ENCODE measurements at places on chromosomes 7 and 10. TPM values are rescaled to one million over a fixed set of nuclear protein-coding genes. Genes with fewer than 3 reads are reported as not detected.

CASP2 gene
- total RNA-seq: 11.1 TPM

DNA sequence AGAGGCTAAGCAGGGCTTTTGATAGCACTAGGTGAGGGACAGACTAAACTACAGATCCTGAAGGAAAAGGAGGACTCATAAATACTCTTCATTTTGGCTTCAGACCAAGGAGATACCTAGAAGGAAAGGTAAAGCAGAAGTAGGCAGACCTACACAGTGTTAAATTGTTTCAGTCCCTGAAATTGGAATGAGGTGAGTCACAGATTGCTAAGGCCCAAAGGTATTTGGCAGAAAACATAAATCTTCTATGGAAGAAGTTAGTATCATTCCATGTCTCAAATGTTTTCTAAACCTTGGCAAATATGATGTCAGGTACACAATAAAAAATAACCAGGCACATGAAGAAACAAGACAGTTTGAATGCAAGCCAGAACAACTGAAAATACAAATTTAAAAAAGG is 30.0 kb downstream of the MTERF1 start:
- no peak for DNase-seq

PDE6C gene
- not detected for total RNA-seq

GRCh38 chr10:85262992-85263391 is 934.6 kb downstream of the CCSER2 start:
- DNase-seq: no peak

LRIT2 gene
- total RNA-seq: not detected

TFPI2 gene
- 1.3 TPM for total RNA-seq

GRCh38 chr10:87598700-87599099 is 61.0 kb upstream of the PAPSS2 start:
- no peak for DNase-seq

DNA sequence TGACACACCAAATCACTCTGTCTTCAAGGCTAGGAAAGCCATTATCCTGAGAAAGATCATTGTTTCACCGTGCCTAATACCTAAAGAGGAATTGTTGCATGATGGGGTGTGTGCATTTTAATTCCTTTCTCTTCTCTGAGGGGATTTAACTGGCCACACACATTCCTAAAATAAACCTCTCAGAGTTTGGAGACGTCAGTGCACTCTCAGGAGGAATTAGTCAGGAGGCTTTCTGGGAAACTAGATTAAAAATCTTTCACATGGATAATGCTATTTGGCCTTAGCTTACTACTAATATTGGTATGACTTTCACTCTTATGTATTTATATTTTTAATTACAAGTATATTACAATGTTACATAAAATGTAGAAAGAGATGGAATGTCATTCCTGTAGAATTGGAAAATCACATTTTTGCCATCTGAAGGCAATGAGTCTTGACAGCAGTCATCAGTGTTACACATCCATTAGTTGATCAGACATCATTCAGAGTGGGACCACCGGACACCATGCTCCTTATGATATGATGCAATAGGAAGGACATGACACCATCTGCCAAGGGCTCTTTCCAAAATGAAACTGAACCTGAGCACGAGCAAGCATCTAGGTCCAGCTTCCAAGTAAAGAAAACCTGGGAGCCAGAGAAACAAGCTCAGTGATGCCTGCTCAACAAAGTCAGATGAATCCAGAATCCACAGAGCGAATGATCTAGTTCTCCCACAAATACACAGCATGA is 43.1 kb upstream of the TMEM273 start:
- DNase-seq: no peak

GRID2IP gene
- total RNA-seq: not detected

DNA sequence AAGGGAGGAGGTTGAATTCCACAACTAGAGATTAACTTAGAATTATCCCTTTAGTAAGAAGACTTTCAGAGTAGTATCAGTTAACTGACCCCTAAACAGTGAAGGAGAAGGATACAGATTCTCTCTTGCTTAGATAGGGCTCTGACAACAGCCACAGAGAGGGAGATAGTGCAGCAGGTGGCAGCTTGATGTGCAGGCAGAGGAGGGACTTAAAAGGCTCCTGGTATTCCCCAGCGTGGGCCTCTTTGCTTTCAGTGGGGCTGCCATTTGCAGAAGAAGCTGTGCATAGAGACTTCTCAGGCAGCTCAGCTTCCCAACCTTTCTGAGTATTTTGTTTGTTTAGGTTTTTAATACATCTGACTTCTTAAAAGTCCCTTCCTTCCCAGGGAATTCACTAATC is 16.0 kb downstream of the FZD1 start:
- DNase-seq: no peak

GRCh38 chr7:158596309-158596708 is 8.7 kb upstream of the PTPRN2 start:
- no peak for DNase-seq

- DNase-seq: peak; percentile 53
Measured at GRCh38 chr10:102504179-102504975, 605 bp downstream of the SUFU start.

DNA sequence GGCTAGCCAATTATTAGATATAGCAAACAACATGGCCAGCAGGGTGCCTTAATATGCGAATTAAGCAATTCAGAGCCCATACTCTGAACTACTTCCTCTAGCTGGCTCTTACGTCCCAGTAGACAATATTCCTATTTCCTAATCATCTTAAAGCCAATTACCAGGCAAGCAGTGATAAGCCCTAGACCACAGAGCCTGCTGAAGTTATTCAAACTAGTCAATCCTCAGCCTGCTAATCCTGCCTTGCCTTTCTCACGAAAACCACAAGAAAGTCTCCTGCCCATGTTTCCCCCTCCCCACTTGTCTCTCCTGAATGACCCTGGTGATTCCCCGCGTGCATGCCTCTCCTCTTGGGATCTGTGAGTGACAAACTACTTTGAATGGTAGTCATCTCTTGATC is 86.8 kb upstream of the CACNA2D1 start:
- no peak for DNase-seq

NKX1-2 gene
- total RNA-seq: not detected

GRM3 gene
- total RNA-seq: not detected

- no peak for DNase-seq
Measured at GRCh38 chr10:29386342-29386999, 97.6 kb downstream of the LYZL1 start.

UPK3BL2 gene
- 4.4 TPM for total RNA-seq

PHKG1 gene
- total RNA-seq: 31.3 TPM

DNA sequence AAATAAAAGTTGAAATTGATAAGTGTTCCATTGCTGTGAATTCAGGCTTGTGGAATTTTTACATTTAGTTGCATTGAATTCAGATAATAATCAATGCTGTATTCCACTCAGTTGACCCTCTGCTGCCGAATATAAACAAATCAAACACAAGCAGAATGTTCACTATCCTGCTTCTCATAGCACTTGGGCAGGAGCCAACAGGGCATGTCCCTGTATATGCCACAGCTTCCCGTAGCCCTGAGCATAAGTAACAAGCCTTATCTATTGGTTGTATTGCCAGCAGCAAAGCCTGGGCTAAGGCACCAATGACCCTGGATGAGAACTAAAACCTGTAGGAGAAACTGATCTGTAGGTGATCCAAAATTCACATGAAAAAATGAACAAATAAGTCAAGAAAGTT is 145.9 kb downstream of the ARHGAP12 start:
- DNase-seq: no peak

DNA sequence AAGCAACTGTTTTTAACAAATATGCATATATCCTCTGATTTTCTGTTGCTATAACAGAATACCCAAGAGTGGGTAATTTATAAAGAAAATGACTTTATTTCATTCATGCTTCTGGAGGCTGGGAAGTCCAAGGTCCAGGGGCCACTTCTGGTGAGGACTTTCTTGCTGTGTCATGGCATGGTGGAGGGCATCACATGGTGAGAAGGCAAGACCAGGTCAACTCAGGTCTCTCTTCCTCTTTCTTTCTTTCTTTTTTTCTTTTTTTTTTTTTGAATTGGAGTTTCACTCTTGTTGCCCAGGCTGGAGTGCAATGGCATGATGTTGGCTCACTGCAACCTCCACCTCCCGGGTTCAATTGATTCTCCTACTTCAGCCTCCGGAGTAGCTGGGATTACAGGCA is 303.0 kb upstream of the C7orf33 start:
- no peak for DNase-seq

All from Right ventricle myocardium superior (tissue), 1 donor.